ENCODE measurements at places on chromosomes 6 and 20.
A peak's percentile ranks its signal among the peaks of the same experiment; 100 is the strongest.

DNA sequence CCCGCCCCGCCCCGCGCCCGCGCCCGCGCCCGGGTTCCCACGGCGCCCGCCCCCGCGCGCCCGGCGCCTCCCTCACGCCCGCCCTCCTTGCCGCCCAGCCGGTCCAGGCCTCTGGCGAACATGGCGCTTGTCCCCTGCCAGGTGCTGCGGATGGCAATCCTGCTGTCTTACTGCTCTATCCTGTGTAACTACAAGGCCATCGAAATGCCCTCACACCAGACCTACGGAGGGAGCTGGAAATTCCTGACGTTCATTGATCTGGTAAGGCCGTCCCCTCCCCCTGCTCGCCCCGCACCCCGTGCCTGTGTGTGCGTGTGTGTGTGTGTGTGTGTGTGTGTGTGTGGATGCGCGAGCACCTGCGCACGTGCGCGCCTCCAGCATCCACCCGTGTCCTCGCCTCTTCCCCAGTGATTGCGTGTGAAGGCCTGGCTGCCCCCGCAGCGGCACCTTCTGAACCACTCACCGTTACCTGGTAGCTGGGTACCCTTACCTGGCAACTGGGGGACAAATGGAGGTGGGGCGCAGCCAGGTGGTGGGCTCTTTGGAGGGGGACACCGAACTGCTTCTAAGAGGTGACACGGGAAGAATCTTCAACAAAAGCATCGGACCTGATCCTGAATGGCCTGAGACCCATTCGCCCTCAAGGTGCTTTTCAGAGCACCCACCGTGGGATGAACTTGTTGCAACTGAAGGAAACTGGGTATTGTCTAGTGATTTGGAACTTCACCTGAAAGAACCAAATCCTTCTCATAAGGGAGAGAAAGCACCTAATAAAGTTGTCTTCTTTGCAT lies at the start of gene AIG1:
Gene AIG1 (plus strand): TSS at position 84 of the 791 bp plus-strand sequence. CDS start 37 bp downstream, at position 121.
- peak; percentile 73 for DNase-seq

- DNase-seq = peak; percentile 15
Measured at GRCh38 chr20:18288749-18289267, 481 bp downstream of the ZNF133 start.

- no peak for DNase-seq
Measured at GRCh38 chr6:107756660-107757355, 67.3 kb downstream of the SCML4 start.

DNA sequence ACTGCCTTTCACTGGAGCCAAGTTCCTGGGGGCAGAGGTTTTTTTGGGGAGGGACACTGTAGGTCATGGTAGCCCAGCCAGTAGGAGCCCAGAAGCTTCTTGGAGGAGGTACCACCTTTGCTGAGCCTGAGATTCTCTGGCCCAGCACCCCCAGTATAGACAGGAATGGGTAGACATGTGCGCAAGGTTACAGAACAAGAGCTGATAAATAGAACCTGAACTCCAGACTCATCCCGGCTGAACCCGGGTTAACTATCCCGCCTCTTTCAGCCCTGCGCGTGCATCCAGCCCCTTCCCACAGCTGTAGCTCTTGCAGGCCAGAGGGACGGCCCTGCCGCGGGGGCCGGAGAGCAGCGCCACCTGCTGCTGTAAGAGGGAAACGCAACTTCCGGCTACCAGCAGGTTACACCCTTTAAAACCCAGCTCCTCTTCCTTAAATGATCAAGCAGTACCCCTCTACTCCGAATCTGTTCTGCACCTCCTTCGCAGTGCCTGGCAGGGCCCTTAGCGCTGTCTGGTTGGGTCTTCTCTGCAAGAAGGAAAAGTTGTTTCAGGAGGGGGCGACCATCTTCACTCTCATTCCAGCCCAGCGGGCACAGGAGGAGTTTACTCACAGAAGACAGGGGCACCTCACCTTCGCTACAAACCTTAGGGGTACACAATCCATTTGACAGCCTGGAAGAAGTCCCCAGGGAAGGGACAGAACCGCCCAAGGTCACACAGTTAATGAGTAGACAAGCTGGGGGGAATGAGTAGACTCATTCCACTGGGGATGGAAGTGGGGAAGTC lies 7.5 kb downstream of the SRXN1 start:
- peak; percentile 75 for DNase-seq

DNA sequence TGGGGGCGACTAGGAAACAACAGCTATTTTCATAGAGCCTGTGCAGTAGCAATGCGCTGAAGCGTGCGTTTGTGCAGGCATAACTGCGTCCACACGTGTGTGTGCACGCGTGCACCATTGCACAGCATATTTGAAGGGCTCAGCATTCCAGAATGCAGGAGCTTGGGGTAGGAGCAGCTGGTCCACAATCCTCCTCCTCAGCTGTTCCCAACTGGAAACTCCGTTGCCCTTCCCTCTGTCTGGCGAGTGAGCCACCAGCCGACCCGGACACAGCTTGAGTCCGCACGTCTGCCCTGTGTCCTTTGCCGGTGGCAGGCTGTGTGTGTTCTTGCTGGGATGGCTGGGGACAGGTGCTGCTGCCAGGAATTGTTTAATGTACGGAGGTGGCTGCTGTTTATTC lies 110.2 kb downstream of the SASH1 start:
- no peak for DNase-seq

DNA sequence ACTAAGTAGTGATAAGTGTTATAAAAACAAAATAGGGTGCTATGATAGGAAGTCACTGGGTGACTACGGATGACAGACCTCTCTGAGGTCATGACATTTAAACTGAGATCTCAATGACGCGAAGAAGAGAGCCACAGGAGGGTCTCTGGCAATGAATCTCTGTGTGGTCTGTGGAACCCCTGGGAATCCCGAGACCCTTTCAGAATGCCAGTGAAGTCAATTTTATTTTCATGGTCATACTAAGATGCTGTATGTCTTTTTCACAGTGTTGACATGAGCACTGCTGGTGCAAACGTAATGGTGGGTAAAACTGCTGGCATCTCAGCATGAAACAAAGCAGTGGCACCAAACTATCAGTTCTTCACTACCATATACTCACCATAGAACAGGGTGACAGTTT lies 155.0 kb downstream of the GJA10 start:
- DNase-seq = no peak

GRCh38 chr20:20606050-20606449 lies 106.4 kb downstream of the RALGAPA2 start:
- DNase-seq = no peak

DNA sequence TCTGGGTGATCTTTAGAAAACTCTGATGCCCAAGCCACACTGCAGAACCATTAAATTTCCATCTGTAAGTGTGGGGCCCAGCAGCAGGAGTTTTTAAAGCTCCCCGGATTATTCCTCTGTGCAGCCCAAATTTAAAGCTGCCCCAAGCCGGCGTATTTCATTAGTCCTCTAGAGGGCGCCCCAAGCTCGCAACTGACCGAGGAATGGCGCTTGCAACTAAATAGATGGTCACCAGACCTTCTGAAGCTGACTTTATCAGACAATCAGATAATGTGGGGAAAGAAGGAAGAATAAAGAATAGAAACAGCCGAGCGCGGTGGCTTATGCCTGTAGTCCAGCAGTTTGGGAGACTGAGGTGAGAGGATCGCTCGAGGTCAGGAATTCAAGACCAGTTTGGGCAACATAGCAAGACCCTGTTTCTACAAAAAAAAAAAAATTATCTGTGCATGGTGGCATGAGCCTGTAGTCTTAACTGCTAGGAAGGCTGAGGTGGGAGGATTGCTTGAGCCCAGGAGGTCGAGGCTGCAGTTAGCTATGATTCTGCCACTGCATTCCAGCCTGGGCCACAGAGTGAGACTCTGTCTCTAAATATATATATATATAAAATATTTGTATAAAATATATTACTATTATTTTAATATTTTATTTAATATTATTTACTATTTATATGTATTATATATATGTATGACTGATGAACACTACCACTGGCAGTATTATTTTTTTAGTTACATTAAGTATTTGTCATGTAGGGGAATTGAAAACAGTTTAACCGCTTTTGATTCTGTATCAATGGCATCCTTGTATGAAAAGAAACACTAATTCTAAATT lies 56.0 kb downstream of the OTOR start:
- DNase-seq = peak; percentile 47

GRCh38 chr20:31551163-31552081 lies 37.2 kb downstream of the HM13 start:
- no peak for DNase-seq

GRCh38 chr6:10030942-10031537 lies 383.8 kb downstream of the TFAP2A start:
- DNase-seq = no peak

- no peak for DNase-seq
Measured at GRCh38 chr20:41424546-41424945, 57.9 kb upstream of the EMILIN3 start.

- DNase-seq = no peak
Measured at GRCh38 chr6:118959903-118960302, 24.9 kb upstream of the MCM9 start.

DNA sequence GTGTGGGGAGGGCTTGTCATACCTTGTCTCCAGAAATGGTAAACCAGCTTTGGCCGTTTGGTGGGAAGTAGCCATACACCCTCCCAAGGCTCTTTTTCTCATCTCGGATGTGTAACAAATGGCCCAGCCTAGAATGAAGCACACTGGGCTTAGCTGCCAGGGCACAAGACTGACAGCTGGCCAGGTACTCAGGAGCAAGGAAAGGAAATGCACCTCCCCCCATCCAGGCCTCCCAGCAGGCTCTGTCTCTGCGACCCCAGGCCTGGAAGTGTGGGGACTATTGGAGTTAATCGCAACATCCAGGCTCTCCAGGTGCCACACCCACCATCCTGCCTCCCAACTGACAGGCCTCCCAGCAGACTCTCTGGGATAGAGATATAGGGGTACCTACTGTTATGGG lies 43.0 kb downstream of the MRS2 start:
- no peak for DNase-seq

GRCh38 chr6:62974452-62974851 lies 236.8 kb upstream of the FKBP1C start:
- DNase-seq = no peak

GRCh38 chr6:154786144-154786868 lies 53.1 kb downstream of the SCAF8 start:
- no peak for DNase-seq

GRCh38 chr6:111530667-111531066 lies 47.6 kb upstream of the REV3L start:
- DNase-seq = no peak

- DNase-seq = no peak
Measured at GRCh38 chr6:55437141-55437540, 109.9 kb downstream of the GFRAL start.

DNA sequence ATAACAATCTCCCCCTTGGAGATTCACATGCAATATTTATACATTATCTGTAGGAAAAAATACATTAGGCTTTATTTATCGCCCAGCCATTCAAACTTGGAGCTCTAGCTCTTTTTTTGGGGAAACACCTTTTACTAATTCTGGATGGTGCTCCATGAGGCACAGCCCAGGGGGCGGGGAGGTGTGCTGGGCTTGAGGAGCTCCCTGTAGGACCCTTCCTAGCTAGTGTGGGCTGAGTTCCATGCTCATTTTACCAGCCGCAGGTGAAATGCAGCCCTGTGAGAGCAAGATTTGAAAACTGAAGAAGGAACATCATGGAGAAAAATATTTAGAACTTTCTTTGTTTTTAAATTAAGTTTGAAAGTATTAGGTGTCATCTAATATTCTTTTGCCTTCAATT lies 99.6 kb upstream of the POPDC3 start:
- DNase-seq = no peak

GRCh38 chr6:84026721-84027164 lies 6.8 kb upstream of the MRAP2 start:
- DNase-seq = no peak

DNA sequence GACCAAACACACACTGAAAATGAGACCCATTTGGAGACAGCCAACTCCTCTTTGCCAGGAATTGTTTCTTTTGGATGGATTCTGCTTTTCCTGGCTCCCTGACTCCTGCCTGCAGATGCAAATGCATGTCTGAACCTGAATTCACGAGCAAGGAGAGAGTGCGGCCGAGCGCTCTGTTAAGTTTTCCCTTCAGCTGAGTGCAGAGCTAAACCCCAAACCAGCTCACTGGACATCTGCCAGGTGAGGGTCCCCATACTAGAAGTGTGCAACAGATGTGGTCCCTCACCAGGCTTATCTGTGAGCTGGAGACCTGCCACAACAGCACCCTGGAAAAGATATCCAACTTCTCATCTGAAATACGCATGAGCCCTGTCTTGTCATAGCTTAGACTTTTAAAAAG lies 59.0 kb downstream of the CD164 start:
- no peak for DNase-seq

GRCh38 chr6:33723371-33724085 lies 12.0 kb upstream of the UQCC2 start:
- DNase-seq = no peak

GRCh38 chr6:16991981-16992629 lies 109.7 kb upstream of the STMND1 start:
- DNase-seq = no peak

DNA sequence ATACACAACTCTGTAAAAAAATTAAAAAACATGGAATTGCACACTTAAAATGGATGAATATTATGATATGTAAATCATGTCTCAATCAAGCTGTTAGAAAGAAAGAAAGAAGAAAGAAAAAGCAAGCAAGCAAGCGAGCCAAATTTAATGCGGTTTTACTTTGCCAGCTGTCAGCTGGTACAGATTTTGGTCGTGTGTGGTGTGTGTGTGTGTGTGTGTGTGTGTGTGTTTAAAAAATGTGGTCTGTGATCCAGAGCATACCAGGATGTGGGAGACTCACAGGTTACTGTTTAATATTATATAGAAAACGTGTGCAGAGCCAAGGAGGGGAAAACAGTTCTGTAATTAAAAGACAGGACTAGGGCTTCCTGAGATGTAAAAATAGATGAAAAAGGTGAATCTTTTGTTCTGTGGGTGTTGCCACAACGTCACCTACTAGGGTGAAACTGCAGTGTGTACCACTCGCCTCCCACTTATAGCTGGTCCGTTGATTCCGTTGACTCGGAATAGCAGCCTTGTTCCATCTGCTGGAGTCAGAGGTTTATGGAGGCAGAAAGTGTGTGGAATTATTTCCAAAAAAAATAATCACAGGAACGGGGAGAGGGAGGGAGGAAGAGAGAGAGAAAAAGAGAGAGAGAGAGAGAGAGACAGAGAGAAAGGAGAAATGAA lies 197.7 kb downstream of the BCAS1 start:
- DNase-seq = peak; percentile 44

GRCh38 chr6:34586327-34587040 lies 30.4 kb upstream of the SPDEF start:
- DNase-seq = no peak

DNA sequence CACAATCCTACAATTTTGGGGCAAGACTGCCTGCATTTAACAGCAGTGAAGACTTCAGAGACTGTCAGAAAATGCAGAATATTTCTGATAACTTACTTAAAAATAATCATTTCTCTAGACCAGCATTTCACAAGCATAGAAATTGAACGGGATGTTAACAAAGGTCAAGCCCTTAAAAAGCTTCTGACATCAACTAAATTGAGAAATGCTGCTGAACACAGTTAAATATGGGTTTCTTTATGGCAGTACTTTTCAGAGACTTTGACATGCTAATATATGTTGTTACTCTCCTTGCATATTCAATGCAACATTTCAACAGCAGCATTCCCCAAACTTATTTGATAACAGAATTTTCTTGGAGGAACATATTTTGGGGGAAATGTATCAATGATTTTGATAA lies 84.5 kb downstream of the KIF13A start:
- no peak for DNase-seq

- no peak for DNase-seq
Measured at GRCh38 chr20:23225407-23226060, 125.1 kb upstream of the NXT1 start.
